ENCODE measurements at places on chromosomes 4 and X.

DNA sequence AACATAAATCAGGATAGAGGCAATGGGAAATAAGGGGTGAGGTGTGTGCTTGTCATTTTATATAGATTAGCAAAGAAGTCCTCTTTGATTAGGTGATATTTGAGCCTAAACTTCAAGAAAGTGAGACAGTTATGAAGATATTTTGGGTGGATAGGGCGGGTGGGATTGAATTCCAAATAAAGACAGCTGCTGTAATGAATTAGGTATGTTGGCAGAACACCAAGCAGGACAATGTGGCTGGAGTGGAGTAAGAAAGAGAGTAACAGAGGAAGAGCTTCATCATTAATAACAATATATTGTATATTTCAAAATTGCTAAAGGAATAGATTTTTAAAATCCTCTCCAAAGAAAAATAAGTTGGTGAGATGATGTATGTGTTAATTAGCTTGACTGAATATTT is 91.0 kb upstream of the CENPE start:
- no peak for DNase-seq

DNA sequence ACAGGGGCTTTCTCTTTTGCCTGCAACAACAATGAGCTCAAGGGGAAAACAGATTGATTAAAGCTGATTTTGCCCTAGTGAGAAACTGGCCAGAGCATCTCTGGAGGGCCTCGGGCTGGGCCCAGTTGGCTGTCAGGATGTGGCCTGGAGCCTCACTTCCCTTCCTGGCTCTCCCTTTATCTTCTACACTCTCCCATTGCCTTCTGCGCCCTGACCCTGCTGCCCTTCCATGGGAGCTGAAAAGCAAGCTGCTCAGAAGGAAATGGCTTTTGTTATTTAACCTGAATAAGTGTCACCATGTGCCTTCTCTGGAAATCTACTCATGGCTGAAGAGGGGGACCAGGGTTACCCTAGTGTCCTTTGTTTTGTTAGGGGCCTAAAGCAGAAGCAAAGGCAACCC is 43.8 kb downstream of the NHSL2 start:
- DNase-seq, result no peak

- DNase-seq, result no peak
Measured at GRCh38 chrX:31421441-31421840, 349.6 kb upstream of the FTHL17 start.

GRCh38 chr4:114087596-114088230 is 108.3 kb upstream of the ARSJ start:
- no peak for DNase-seq

DNA sequence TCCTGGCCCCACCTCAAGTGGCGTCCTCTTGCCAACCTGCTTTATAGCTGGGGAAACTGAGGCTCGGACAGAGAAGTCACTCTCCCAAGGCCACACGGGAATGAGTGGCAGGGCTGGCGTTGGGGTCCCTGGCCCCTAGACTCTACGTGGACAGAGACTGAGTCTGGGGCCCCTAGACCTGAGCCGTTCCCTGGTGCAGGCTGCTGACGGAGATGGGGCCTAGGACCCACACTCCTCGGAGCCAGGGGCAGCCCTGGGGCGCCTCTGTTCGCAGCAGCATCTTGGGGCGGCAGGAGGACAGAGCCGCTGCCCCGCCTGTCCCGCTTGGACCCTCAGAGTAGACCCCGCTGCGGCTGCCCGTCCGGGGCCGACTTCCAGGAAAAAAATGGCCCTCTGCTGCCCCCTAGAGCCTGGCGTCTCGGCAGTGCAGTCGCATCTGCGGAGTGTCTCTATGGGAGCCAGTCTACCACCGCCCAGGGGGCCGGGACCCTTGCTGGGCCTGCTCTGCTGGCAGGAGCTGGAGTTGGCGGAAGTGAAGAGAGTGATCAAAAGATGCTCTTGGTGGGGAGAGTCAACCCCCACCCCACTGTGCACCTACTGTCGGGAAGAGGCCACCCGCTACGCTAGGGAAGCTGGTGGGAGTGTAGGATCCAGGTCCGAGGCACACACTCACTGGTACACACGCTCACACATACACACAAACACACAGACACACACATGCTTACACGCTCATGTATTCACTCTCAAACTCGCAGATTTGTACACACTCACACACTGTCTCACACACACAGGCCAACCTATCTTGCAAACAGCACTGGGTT is 220.1 kb downstream of the AFAP1 start:
- peak; percentile 29 for DNase-seq
